Peyer's patch (tissue), 4 donors: ENCODE measurements at places on chromosomes 6 and 20. TPM values are rescaled to one million over a fixed set of nuclear protein-coding genes. Genes with fewer than 3 reads are reported as not detected.

- no peak for DNase-seq
Observed at GRCh38 chr6:10421158-10421920, 6.5 kb upstream of the TFAP2A start.

- no peak for DNase-seq
Observed at GRCh38 chr6:94289131-94289530, 869.8 kb upstream of the EPHA7 start.

DNA sequence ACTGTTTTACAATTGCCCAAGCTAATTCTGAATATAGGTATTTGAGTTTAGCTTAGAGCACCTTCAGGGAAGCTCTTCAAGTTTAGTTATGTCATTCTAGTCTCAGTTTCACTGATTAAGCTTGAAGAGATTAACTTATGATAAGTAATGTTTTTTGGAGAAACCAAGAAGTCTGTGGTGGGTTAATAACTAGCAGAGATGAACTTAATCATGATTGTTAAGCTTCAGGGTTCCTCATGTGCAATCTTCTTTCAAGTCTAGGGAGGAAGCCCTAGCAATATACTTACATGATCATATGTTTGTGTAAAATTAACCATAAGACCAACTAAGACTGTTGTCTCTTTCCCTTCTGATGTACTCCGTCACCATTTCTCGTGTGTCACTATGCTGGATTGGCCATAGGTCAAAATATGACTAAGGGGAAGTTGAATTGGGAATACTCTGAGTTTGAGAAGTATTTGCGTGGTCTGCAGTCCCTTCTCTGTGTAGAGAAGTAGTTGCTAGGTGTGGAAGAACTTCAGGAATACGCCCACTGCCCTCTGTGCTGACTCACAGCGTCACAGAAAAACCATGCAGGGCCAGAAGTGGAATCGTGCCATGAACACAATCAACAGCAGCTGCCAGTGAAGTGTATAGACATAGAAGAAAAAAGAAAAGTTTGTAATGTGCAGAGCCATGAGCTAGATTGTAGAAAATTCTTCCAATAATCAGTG is 88.3 kb downstream of the SH3BGRL2 start:
- DNase-seq, result no peak

GRCh38 chr20:48875233-48875913 is 46.1 kb upstream of the ARFGEF2 start:
- DNase-seq, result no peak

DNA sequence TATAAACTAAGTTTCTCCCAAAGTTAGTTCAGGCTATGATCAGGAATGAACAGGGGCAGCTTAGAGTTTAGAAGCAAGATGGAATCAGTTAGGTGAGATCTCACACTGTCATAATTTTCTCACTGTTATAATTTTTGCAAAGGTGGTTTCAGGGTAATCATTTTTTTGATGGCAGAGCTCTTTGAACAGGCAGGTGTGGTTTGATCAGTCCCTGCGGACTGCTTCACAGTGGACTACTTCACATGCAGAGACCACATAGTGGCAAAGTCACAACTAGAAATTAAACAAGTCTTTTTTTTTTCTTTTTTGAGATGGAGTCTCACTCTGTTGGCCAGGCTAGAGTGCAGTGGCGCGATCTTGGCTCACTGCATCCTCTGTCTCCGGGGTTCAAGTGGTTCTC is 6.8 kb downstream of the MAS1 start:
- DNase-seq, result no peak

GRCh38 chr6:12909833-12910232 is 193.3 kb downstream of the PHACTR1 start:
- DNase-seq, result no peak

- DNase-seq, result no peak
Observed at GRCh38 chr6:116763906-116764628, 1.5 kb downstream of the FAM162B start.

The SNAP25 gene
- not detected for total RNA-seq
